ENCODE measurements at places on chromosomes 12 and 14.

- DNase-seq: no peak
These were observed 331.9 kb downstream of the BTG1 start for GRCh38 chr12:91813701-91814100.

- peak; percentile 68 for DNase-seq
These were observed 1.0 kb downstream of the SH2B3 start for GRCh38 chr12:111406474-111407376.

- DNase-seq: no peak
These were observed 92.7 kb upstream of the PRMT8 start for GRCh38 chr12:3398196-3398789.

DNA sequence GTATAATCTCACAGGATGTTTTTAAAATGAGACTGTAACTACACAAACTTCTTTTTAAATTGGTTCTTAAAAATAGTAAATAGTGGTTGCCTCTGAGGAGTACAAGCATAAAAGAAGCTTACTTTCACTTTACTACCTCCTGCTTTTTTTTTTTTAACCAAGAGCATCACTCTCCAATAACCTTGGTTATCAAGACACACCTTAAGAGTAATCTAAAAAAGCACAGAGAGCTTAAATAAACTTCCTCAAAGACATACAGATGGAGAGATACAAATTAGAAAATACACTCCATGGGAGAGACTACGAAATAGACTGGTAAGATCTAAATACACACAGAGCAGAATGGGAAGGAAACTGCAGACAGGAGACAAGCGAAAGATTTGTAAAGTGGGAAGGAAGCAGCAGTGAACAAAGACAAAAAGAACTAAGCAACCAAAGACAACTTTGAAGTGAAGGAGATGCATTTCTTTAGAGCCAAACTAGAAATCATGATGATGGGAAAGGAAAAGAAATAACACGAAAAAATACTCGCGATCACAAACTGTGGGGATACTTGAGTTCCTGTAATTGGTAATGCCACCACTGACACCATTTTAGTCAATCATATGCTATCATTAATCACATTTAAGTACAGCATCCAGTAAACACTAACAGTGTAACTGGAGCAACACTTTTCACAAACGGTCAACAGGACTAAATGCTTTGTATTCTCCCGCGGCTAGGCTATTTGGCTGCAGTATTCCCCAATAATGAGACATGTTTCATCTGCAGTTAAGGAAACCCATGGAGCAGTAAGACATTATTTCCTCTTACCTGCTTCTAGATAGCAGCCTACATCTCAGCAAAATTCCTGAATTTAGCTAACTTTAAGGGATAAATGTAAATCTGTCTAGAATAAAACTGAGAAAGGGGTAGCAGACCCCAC, 8.2 kb downstream of the SINHCAF start:
- DNase-seq: no peak

- no peak for DNase-seq
These were observed 18.1 kb upstream of the MED13L start for GRCh38 chr12:116295327-116296263.

GRCh38 chr12:126567016-126567415, 1501.8 kb downstream of the AACS start:
- DNase-seq: no peak

DNA sequence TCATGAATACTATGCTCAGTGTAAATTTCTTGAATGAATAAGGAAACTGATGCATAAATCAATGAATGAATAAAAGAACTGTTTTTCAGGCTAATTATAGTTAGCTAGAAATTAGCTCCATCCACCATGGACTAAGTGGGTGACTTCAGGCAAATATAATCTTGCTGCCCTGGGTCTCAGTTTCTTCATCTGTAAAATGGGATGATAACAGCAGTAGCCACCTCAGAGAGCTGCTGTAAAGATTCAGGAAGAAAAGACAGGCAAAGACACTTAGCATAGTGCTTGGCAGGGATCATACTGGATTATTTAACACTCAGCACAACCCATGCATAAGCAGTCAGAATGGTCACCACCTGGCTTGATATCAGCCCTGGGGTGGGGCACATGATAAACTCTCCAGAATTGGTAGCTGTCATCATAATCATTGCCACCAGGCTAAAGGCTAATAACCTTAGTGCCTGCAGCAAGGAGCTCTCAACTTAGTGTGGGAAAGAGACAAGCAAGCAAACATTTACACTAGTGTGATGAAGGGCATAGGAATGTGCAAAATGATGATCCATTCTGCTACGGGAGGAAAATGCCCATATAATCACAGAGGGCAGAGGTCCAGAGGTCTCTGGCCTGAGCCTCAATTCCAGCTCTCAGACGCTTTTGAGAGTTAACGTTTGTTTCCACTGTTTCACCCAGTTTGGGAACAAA, 234.7 kb upstream of the TBX3 start:
- no peak for DNase-seq

- DNase-seq: no peak
These were observed 67.1 kb upstream of the SLC38A4 start for GRCh38 chr12:46892887-46893286.

DNA sequence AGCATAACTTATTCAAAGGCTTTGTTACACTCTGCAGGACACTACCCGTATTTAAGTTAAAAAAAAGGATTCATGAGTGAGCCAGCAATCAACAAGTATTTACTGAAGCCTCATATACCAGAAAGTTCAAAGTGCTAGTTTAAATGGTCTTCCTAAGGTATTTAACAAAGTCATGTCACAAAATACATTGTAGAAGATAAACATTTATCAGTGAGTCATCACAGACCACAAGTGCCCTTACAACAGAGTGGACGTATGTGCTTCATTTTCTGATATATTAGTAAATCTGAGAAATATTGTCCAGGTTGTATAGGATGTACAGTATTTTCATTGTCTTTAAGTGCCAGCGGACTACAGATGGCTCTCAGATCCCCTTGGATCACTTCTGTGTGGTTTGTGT, 24.2 kb downstream of the FLRT2 start:
- no peak for DNase-seq

- DNase-seq: no peak
These were observed 3.7 kb upstream of the KRT2 start for GRCh38 chr12:52655720-52656124.

- no peak for DNase-seq
These were observed 170.9 kb upstream of the BMP4 start for GRCh38 chr14:54127526-54127925.

DNA sequence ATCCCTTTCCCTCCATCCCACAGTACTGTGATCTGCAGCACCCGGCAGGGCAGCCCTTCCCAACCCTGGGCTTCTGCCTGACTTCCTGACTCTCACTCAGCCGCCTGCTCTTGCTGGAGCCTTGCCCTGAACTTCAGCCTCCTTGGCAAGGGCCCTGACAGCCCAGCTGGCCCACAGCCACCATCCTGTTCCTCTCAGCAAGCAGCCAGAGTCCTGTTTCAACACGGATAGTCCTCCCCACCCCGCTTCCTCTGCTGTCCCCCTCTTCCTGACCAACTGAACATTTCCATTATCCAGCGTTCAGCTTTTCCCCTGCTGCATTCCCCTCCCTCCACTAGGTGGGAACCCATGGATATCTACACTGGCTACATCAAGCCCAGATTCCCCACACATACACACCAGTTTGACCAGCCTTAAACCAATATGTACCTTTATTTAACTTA, 74.0 kb upstream of the MDM1 start:
- DNase-seq: no peak

DNA sequence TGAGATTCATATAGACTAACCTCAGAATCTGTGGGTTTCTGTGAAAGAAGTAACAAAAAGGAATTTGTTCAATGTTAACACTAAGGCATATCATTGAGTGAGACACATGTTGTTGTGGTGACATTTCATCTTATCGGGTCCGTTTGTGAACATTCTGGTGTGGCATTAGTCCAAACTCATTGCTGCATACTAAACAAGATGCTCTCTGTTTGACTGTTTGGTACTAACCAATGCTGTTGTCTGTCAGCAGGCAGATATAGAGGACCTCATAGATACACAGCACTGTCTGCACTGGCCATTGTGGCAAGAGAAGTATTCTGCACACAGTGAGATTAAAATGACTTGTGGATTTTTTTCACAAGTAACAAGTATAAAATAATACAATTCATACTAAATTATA, 41.2 kb downstream of the SLC25A21 start:
- DNase-seq: no peak

DNA sequence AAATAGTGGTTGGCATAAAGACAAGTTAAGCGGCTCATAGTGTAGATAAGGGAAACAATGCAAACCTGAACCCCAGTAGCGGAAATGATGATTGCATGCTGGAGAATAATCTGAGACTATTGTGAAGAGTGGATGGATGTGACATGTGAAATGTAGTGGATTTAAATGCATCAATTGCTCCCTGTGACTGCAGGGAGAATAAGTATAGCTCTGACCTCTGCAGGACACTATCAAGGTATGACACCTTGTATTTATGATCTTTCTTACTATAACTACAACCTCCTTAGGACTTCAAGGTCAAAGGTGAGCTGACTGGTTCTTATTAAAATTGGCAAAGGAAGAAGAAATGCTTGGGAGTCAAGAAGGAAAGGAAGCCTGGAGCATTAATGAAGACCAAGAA, 285.6 kb downstream of the GRIN2B start:
- no peak for DNase-seq

GRCh38 chr12:69519871-69520270, 49.7 kb downstream of the FRS2 start:
- DNase-seq: no peak

DNA sequence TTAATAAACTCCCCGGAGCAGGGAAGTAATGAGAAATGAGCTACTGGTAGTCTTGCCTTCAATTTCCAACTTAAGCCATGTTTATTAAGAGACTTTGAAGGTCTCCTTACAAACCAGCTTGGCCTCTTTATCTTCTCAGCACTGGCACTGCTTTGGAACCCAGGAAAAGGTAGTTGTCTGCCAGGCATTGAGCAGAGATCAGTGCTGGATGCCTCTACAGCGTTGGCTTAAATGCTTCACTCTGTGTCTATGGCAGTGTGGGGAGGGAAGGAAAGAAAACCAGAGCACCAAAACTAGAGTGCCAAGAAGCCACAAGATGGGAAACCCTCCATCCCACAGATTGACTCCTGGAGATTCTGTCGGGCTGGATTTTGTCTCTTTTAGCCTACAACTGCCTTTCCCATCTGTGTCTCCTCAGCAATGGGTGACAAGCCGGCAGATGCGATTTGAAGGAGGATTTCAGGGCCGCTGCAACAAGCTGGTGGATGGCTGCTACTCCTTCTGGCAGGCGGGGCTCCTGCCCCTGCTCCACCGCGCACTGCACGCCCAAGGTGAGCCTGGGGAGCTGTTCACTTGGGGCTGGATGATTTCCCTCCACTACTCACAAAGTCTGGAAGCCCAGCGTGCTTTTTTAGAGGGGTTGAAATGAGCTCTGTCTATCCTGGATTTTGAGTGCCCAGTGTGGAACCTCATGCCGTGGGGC, 57.3 kb downstream of the FNTB start:
- no peak for DNase-seq

DNA sequence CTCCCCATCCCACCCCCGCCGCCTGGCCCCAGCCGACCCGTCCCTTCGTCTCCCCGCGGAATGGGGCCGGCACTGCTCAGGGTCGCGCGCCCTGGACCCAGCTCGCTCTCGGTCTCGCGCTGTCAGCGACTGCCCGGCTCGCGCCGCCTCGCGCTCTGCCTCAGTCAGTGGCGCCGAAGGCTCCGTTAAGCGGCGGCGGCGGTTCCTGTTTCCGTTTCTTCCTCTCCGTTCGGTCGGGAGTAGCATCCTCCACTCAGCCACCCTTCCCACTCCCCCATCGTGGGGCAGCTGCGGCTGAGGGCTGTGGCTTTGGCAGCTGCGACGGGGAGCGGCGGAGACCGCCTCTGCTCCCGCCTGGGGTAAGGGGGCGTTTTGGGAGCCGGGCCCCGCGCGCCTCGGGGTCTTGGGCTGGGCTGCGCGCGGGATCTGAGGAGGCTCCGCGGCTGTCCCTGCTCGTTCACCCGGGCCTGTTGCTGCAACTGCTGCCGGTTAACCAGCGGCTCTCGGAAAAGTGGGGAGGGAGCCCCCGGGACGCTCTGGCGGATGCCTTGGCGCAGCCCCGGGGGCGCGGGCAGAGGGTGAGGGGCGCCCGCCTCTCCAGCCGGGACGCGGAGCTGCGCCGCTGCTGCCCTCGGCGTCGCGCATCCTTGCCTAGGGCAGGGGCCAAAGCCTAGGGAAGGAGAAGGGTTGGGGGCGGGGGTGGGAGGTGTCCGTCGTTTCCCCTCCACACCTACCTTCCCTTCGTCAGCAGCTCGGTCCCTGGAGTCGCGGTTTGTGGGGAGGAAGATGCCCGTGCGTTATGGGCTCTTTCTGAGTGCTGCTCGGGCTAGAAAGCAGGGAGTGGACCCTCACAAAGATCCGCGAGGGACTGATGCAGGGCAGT, 567 bp downstream of the FUT8 start:
- peak; percentile 73 for DNase-seq

DNA sequence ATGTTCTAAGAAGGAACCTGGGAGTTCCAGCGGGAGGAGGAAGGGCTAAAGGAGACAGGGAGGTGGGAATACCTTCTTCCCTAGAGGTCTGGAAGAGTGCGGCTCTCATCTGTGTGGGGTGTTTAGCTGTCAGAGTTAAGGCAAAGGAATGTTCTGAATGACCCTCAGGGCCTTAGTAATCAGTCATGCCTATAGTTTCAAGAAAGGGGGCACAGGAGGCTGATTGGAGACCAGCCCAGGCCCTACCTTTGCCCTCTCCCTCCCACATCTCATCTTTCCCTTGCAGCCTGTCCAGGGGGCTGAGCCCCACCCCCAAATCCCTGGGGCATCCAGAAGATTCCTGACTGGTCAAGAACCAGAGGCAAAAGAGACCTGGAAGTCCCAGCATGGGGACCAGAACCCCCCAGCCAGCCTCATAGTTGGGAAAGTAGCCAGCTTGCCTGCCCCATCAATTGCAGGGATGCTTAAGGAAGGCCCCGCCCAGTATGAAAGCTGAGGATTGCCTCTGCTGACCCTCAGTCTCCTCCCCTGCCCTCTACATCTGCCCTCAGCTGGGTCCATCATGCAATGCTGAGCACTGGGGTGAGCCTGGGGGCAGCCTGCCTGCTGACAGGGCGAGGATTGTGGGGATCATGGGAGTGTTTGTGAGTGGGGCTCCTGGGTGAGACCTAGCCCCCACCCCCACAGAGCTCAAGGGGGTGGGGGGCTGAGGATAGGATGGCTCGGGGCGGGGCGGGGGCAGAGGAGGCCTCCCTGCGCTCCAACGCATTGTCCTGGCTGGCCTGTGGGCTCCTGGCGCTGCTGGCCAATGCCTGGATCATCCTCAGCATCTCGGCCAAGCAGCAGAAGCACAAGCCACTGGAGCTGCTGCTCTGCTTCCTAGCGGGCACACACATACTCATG, 1.8 kb downstream of the GPR162 start:
- DNase-seq: no peak

- DNase-seq: peak; percentile 34
These were observed 4.4 kb upstream of the C1RL start for GRCh38 chr12:7113389-7113871.

DNA sequence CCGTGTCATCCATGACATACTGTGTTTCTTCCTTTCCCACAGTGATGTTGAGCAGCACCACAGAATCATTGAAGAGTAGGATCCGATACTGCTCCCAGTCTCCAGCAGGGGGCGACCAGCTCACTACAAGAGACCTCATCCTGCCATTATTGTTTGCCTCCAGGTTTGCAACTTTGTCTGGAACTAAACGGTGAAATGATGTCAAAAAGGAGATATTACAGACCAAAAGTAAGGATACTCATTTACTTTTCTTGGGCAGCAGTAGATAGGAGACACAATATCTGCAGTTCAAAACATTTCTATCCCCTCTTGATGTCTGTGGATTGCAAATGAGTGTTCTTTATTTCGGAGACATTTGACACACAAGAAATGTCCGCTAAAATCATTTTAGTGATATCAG, 47.2 kb downstream of the PTPRB start:
- DNase-seq: peak; percentile 65

- no peak for DNase-seq
These were observed 13.6 kb upstream of the PPM1A start for GRCh38 chr14:60235440-60235839.

Data from activated naive CD8-positive, alpha-beta T cell treated with anti-CD3 and anti-CD28 coated beads, Interleukin-2, amount 50 U/mL, for 24 hours (primary cell).